Fibroblast of lung (primary cell): ENCODE measurements at places on chromosomes 7 and 10.

DNA sequence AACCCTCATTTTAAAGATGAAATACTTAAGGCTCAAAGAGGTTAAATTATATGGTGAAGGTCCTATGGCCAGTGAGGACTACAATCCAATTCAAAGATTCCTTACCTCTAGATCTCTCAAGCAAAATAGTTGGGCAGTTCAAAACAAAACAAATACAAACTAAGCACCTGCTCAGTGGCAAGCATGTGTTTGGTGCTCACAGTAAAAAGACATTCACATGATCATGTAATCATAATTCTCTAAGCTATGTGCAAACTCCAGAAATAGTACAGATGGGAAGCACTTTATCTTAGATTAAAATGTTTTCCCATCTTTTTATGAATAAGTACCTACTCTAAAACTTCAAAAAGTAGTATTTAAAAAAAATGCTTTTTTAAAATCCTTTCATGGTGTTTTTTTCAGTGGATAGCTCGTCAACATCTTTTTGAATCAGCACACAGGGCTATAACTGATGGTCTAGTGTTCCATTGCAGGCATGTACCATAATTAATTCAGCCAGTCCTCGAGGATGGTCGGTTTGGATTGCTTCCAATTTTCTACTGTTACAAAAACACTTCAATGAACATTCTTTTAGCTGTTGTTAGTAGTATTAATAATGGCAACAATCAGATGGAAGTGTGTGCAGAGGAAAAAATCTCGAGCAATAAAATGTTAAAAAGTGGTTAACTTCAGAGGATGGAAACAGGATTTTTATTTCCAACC lies 58.4 kb downstream of the CHCHD3 start:
- no peaks in the 10 kb centered on the region for H3K36me3 ChIP-seq
- H3K27me3 ChIP-seq: no peaks in the 10 kb centered on the region
- DNase-seq: peak; percentile 65
- H3K4me3 ChIP-seq: no peak overlapping the region
- H3K27ac ChIP-seq: no peak overlapping the region
- no peaks in the 10 kb centered on the region for H3K4me1 ChIP-seq

DNA sequence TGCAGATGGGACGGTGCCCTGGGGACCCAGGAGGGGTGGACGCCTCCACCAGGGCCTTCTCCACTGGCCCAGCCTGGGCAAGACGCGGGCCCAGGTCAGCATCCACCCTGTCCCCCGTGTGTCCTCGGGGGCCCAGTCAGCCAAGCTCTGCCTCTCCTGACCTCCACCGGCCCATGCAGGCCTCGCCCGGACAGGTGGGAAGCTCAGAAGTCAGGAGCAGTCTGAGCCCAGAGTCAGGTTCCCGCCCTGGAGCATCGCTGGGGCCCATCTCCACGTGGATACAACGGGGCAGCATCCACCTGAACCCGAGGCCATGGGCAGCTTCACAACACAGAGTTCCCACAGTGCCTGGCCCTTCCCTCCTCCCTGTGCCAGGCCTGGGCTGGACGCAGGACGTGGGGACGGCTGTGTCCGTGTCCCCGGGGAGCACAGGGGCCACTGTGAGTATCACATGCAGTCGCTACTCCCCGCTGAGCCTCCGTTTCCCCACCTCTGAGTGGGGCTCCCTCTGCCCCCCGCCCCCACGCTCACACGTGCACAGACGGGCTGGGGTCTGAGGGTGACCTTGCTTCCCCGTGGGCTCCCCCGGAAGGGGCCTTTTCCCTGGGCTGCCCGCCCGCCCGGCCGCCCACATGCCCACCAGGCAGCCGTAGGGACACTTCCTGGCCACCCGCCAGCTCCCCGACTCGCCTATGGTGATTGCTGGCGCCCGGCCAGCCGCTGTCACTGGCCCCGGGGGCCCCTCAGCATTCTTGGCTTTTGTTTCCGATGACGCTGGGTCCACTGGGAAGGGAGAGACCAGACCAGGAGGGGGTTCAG lies 64.3 kb downstream of the PDGFA start:
- H3K4me3 ChIP-seq: no peak overlapping the region
- no peaks in the 10 kb centered on the region for H3K4me1 ChIP-seq
- H3K27me3 ChIP-seq: peaks cover 7% of the 10 kb centered on the region
- no peak overlapping the region for H3K27ac ChIP-seq
- DNase-seq: no peak

DNA sequence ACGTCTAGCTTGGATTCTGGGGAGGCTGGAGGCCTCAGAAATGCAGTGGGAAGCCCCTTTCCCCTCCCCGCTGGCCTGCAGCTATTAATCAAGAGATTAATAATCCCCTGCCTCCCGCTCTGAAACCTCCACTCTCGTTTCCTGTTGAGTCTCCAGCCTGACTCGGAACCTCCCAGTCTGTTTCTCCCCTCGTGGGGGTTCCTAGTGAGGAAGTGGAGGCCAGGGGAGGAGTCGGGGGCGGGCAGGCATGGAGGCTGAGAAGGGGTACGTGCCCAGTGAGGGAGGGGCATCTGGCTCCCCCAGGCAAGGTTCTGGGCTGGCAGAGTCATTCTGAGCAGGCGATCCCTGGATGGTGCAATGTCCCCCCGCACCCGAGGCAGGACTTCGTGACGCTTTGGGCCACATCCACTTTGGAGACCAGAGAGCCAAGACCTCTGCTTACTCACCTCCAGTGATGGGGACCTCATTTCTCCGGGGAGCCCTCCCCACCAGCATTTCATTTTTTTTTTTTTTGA lies 73.6 kb downstream of the COL26A1 start:
- DNase-seq: no peak
- H3K4me3 ChIP-seq: no peak overlapping the region
- no peaks in the 10 kb centered on the region for H3K4me1 ChIP-seq
- H3K27ac ChIP-seq: no peak overlapping the region

DNA sequence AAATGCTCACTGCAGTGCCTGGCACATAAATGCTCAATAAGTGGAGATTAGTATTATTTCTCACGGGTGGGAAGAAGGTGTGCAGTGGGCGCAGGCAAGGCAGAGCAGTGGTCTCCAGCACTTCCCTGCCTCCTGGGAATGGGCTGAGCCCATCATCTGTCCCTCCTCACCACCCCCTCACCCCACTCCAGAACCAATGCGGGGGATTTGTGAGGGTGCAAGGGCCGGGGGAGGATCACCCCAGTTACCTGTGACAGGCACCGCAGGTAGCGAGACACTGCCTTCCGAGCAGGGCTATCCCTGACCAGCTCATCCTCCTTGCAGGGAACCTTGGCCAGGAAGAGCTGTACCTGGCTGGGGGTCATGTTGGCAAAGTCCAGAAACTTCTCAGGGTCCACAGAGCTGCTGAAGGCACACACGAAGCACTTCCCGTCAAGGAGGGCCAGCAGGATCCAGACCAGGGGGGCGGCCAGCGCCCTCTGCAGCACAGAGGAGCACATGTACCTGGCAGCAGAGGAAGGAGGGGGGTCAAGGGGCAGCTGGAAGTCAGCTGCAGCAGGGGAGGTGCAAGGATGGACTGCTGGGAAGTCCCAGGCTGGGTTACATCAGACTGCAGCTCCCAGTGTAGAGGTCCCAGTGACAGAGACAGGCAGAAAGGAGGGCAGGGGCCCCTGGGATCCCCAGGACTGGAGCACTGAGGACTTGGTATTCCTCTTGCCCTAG lies 2.8 kb downstream of the CALHM3 start:
- H3K36me3 ChIP-seq: no peaks in the 10 kb centered on the region
- H3K4me1 ChIP-seq: peaks cover 3% of the 10 kb centered on the region
- DNase-seq: no peak
- no peak overlapping the region for H3K27ac ChIP-seq
- no peaks in the 10 kb centered on the region for H3K27me3 ChIP-seq

GRCh38 chr7:88337572-88337971 lies 30.9 kb upstream of the STEAP4 start:
- H3K27me3 ChIP-seq: no peaks in the 10 kb centered on the region
- no peak overlapping the region for H3K4me3 ChIP-seq
- DNase-seq: peak; percentile 71
- no peaks in the 10 kb centered on the region for H3K4me1 ChIP-seq
